EL (cell line): ENCODE measurements at places on chromosomes 16 and 17.

DNA sequence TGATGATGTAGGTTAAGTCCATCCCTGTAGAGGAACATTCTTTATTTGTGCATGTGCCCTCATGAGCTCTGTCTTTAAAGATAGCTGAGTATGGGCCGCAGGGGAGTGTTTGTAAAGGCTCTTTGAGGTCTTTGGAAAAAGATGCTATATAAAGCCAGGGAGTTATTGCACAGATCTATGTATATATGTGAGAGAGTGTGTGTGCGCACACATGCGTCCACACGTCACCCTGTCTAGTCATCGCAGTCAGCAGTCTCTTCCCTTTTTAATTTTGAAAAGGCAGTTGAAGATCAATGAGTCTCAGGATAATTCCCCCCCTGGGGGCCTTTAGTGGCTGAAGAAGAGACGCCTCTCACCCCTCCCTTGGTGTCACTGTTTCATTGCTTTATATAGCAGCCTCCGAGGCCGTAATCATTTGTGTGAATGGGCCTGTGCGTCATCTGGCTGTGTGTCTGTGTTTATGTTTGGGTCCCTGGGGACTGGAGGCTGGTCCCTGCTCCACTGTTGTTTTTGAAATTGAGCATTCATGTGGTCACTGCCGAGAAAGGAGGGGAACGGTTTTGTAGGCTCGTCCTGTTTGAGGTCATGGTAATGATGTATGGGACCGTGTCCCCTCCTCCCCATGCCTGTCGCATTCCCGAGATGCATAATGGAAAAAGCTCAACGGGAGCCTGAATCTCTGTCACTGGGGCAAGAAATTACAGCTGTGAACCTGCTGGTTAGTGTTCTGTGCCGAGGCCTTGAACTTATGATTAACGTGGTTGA lies 143.9 kb downstream of the SNX29 start:
- DNase-seq: no peak

DNA sequence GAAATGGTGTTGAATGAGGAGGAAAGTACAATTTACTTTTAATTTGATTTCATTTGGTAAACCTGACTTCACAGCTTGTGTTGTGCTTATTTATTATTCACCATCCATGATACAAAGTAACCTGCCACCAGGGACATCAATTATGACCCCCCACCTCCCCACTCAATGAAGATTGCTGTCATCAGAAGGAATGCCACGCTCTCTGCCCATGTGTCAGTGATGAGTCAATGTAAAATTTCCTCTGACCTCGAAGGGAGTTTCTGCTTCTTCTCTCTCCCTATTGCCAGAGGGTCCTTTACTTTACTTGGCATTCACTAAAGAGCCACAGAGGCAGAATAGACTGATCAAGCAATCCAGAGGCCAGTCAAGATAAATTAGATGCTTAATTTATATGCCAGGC lies 759.7 kb downstream of the CDH11 start:
- peak; percentile 76 for DNase-seq

DNA sequence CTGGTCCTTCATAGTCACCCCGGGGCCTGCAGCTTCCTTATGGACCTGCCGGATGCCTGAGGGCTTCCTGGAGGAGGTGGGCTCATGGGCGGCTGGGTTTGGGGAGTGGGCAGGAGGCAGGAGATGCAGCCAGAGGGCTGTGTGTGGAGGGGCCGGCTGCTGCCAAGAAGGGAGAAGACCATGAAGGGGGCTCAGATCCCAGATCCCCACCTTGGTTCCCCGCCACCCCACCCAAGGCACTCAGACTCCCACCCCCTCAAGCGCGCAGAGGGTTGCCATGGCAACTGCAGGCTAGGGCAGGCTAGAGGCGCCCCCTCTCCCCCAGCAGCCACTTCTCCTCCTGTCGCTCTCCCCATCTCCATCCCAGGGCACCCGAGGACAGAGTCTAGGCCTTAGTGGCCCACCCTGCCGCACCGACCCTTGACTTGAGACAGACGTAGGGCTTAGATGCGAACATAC lies 104.5 kb downstream of the CRLF3 start:
- no peak for DNase-seq

DNA sequence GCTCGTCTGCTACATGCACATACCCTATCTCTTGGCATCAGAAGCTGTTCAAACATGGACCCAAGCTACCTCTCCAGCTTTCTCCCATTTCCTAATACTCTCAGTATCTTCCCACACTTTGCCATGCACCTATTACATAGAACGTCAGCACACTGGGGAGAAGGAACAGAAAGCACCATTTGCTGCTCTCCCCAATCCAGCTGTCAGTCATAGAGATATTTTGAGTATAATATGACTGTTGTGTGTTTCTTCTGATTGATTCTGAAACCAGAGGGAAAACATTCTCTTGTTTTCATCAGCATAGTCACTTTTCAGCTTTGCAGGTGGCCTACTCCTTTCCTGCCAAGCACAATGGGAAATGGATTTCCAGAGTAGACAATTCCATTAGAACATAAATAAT lies 107.1 kb downstream of the ADAMTS18 start:
- no peak for DNase-seq

GRCh38 chr16:47721006-47721637 lies 260.0 kb downstream of the PHKB start:
- no peak for DNase-seq

GRCh38 chr17:78396441-78397337 lies 18.2 kb downstream of the PGS1 start:
- DNase-seq: no peak

GRCh38 chr16:1757714-1758461 lies 13.5 kb downstream of the NME3 start:
- no peak for DNase-seq

DNA sequence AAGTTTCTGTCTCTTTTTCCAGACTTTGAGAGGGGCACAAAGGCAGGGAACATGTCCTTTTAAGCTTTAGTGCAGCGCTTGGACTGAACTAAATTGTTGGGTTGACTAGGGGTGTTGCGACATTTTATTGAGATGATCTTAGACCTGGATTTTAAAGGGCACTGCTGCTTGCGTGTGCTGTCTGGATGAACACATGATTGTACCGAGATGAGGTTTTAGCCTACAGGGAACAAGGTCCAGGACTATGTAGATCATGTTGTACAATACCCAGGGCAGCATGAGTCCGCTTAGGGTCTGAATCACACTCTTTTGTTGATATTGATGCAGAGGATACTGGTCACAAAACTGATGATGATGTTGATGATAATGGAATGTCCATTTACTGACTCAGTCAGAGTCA lies 5.2 kb upstream of the RGS9 start:
- peak; percentile 87 for DNase-seq

DNA sequence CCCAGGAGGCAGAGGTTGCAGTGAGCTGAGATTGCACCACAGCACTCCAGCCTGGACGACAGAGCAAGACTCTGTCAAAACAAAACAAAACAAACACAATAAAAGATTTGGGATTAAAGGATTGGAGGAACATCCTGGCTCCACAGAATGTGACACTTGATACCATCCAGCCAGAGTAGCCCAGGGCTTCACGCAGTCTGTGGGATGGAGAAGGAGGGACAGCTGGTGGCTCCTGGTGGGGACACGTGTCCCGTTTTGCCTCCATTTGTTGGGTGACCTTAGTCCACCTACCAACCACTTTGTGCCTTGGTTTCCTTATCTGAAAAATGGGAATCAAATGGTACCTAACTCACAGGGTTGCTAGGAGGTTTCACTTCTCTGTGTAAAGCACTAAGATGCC lies 12.4 kb upstream of the CYB561 start:
- DNase-seq: no peak

- DNase-seq: peak; percentile 40
Observed at GRCh38 chr16:88747588-88748301, 37.3 kb downstream of the PIEZO1 start.

- DNase-seq: no peak
Observed at GRCh38 chr17:36048066-36048465, 16.0 kb upstream of the CCL18 start.

- no peak for DNase-seq
Observed at GRCh38 chr16:50269769-50270509, 3.6 kb downstream of the ADCY7 start.

GRCh38 chr17:47810901-47811635 lies 10.5 kb downstream of the OSBPL7 start:
- DNase-seq: no peak

- DNase-seq: no peak
Observed at GRCh38 chr16:57998992-57999365, 1.5 kb downstream of the ZNF319 start.

- DNase-seq: no peak
Observed at GRCh38 chr16:67713647-67714273, 5.4 kb downstream of the GFOD2 start.

DNA sequence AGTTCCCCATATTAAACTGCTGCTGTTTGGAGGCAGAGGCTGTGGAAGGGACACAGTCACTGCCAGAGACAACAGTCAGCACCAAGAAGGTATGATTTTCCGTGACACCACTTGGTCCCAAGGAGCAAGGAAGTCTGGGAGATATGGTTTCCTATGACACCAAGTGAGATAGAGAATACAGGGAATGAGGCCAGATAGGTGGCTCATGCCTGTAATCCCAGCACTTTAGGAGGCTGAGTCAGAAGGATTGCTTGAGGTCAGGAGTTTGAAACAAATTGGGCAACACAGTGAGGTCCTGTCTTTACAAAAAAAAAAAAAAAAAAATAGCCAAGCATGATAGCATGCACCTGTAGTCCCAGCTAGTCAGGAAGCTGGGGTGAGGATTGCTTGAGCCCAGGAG lies 90.8 kb downstream of the ABCC12 start:
- DNase-seq: no peak

DNA sequence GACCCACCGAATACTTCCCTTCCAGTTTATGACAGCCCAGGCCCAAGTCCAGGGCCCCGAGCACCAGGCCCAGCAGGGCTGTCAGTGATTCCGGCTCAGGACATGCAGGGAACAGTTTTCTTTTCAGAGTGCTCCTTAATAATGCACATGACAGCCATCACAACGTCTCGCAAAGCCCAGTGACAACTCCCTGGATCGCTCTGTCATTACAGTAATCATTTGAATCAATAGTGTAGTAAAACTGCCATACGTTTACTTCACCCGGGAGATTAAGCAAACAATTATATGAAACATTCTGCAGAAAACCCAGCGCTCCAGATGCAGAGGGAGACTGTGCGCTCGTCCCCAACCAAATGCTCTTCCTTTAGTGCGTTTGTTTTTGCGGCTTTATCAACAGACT lies 162.6 kb upstream of the CDH13 start:
- no peak for DNase-seq
